ENCODE measurements at places on chromosomes 16 and 17.

GRCh38 chr16:87839542-87840270 lies 29.6 kb downstream of the SLC7A5 start:
- DNase-seq: no peak

DNA sequence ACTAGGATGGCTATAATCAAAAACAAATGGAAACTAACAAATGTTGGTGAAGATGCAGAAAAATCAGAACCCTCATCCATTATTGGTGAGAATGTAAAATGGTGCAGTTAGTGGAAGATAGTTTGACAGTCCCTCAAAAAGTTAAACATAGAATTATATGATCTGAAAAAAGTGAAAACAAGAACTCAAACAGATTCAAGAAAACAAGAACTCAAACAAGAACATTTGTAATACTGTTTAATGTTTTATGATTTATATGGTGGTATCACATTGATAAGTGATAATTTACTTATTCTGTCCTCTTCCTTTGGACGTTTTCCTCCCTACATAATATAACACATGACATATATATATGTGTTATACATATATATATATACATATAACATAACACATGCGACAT lies 12.0 kb downstream of the USP31 start:
- DNase-seq: no peak

DNA sequence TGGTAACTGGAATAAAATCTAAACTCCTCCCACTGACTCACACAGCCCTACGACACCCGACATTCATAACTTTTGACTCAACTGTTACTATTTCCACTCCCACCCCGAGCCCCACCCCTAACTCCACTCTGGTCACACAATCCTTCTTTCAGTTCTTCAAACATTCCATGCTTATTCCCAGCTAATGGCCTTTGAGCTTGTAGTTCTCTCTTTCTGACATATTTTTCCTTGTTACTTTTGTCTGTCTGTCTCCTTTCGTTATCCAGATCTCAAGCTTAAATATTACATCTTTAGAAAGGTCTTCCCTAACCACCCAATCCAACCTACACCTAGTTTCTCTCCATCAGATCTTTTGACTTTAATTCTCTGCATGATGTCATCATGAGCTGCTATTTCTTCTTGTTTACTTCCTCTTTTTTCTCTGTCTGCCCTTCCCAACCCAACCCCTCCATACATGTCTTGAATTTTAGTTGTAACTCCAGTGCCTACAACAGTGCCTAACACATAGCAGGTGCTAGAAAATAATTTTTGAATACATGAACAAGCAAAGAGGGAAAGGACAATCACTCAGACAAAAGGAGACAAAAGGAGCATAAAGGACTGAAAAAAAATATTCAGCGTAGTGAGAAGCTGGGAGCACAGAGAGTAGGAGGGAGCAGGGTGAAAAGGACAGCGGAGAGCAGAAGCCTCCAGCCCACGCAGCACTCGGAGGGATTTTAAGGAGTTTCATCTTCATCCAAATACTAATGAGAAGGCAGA lies 65.2 kb upstream of the SMIM36 start:
- no peak for DNase-seq

- no peak for DNase-seq
Observed at GRCh38 chr17:70238646-70239045, 69.3 kb downstream of the KCNJ2 start.

- no peak for DNase-seq
Observed at GRCh38 chr17:9451934-9452333, 123.7 kb downstream of the STX8 start.

GRCh38 chr16:85568519-85568918 lies 44.6 kb upstream of the GSE1 start:
- DNase-seq: no peak

DNA sequence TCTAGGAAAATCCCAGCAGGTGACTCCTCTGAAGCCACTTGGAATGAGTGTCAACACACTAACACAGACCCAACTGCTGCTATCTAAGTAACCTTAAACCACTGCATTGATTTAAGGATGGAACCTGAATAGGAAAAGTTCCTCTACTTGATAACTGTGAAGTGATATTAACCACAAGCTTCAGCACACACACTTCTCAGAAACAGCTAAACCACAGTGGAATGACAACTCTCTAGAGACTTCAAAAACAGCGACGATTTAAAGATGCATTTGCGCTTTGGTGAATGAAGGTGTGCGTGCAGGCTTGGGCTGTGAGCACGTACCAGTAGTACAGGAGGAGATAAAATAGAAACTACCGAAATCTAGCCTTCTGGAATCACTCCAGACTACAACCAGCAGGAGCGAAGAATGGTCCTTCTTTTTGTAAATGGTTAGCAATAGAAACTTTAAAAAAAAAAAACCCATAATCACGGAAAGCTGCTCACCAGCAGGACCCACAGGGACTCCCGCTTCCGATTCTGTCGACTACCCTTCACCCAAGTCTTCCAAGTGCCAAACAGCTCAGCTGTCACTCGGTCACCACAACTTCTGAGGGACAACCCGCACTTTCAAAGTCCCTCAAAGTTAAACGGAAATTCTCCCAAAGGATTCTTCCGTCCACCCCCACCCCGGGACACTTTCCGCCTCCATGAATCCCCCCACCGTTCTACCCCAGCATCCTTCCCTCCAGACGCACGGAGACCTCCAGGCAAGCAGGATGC lies 137.7 kb upstream of the CORO6 start:
- DNase-seq: peak; percentile 77

DNA sequence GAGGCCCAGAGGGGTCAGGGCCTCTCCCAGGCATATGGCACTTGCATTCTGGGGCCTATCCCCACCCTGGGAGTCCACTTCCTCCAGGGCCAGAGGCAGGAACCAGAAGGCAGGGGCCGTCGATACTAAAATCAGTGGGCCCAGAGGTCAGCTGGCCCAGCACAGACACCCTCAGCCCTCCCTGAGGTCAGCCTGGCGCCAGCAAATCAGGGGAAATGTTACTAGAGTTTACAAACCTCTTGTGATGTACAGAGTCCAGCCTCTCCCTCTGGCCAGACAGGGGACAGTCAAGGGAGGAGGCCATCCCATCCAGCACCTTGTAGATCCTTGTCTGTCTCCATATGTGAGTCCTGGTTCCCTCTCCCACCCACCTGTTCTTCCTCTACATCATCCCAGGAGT lies 10.8 kb downstream of the CDH5 start:
- no peak for DNase-seq

DNA sequence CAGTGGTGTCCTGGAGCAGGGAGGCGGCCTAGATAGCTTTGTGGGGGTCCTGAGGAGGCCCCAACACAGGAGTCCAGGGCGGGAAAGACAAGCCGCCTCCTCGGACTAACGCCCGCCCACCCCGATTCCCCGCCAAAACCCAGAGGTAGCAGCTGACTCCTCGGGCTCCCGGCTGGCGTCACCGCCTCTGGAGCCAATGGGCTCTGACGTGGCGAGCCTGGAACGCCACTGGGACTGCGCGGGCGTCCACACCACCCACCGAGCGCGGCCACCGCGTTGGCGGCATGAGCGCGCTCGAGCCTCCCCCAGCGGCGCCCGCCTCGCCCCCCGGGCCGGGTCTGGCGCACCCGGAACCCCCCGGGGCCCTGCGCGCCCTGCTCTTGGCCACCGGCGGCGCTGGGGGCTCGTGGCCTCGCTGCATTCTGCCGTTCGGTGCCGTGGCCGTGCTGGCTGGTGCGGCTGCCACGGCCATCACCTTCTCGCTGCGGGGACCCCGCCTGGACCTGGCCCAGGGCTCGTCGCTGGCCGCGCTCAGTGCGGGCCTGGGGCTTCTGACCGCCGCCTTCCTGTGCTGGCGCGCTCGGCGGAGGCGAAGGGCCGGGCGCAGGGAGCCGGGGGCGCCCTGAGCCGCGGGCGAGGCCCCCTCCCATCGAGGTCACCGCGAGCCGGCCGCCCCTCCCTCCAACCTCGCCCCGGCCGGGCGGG lies 3.4 kb upstream of the NTN3 start:
- no peak for DNase-seq

GRCh38 chr17:83123896-83124801 lies 44.7 kb downstream of the METRNL start:
- peak; percentile 85 for DNase-seq

DNA sequence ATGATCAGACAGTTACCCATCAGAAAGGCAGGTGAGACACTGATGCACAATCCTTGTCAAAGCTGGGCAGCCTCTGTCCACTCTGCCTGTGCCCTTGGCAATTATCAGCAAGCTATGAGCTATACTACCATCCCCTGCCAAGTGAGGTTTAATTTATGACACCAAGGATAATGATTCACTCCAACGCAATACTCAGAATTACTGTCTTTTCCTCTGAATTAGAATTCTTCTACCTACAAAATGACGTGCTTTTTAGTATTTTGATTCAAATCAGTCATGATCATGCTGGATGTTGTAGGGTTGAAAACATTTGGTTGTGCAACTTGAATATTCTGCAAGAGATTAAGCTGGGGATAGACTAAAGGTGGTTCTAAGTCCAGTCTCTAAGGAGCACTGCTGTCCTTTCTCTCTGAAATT lies 116.8 kb upstream of the SOX9 start:
- DNase-seq: no peak

- DNase-seq: no peak
Observed at GRCh38 chr17:32880671-32881453, 3.9 kb upstream of the MYO1D start.

DNA sequence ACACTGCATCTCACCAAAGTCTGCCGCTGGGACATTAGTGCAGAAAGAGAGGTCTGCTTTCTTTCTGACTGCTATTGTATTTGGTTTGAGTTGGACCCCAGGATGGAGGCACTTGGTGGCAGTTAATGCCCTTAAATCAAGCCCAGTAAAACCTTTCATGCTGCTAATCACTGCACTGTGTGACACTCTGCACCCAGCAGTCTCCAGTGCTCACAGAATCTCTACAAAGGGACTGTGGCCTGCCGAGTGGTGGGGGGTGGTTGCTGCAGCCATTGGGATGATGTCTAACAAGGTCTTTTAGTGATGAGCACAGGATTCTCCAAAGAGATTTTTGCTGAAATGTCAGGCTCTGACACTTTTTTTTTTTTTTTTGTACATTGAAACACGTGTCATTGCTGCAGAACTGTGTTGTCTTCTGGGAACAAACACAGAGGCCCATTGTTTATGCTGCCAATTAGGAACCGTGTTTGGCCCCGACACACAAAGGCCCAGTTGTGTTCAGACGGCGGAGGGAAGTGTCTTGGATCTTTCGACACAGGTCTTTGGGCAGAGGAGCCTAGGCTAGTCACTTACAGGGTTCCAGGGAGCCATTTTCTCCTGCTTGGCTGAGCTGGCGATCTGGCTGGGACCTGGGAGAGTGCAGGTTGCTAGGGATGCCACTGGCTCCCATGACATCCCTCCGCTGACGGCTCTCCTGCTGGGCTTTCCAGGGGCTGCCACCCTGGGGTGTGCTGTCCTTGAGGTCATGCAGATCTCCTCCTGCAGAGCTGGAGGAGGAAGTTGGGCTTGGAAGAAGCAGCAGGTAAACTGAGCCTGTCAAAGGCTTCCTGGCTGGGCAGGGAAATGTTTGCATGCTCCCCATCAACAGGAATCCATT lies 16.2 kb upstream of the TNRC6C start:
- no peak for DNase-seq

GRCh38 chr17:40511667-40512220 lies 10.3 kb upstream of the TNS4 start:
- no peak for DNase-seq

GRCh38 chr16:27066668-27067537 lies at the start of gene C16orf82:
Gene C16orf82 (plus strand): TSS chr16:27066927.
- no peak for DNase-seq

GRCh38 chr16:66623755-66624154 lies 19.3 kb downstream of the CMTM3 start:
- no peak for DNase-seq

DNA sequence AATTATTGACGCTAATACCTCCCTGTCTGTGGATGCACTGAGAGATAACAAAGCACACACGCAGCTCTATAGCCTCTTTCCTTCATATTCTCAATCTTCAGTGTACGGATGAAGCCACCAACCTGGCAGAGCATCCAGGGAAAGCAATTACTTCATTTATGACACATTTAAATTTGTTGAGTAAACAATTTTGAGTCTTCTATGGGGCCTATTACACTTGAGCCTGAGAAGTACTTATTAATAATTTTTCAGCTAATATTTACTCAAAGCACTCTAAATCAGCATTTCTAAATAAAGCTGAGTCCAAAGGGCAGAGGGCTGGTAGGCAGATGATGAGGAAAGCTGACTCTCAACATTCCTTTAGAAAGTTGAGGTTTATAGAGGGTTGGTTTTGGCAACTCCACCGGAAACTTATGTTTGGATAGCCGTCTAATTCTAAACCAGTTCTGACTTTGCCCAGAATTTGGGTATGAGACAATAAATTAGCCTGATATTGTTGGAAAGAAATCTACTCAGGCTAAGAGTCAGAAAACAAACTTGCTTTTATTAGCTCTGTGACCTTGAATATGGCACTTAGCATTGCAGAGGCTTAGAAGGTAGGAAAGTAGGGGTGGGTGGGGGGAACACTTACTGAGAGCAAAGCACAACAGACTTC lies 643.5 kb downstream of the CDH11 start:
- no peak for DNase-seq

DNA sequence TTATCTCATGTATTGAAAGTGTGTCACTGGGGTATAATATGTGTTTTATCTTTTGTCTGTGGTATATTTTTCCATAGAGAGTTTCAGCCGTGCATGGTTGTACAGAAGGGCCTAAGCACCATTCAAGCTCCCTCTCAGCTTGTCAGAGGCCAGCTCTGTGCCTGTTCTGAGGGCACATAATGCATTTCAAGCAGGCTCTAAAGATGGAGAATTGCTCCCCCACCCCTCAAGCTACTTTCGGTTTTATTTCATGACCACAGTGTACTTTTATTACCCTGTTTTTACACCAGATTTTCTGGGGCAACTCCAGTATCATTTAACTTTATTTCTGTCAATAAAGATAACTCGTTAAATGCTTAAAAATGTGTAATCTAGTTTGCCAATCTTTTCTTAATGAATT lies 131.7 kb downstream of the SHISA6 start:
- no peak for DNase-seq

- DNase-seq: no peak
Observed at GRCh38 chr17:42653179-42654124, 5.6 kb upstream of the TUBG2 start.

DNA sequence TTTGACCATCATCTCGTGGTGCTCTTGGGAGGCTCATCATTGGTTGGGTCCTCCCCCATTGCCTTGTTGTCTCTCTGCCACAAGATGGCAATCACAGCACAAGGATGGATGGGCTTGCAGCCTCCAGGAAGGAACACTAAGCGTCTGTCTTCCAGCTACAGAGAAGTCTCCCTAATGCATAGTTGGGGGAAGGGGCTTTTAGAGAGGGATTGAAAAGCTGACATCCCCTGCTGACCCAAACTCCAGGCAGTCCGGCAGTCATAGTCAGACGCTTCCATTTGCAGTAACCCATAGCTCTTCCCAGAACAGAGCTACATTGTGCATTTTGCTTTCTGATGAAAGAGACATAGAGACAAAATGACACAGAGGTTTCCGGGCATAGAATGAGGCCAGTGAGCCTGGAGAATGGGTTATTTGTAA lies 111.4 kb downstream of the UTP18 start:
- no peak for DNase-seq

DNA sequence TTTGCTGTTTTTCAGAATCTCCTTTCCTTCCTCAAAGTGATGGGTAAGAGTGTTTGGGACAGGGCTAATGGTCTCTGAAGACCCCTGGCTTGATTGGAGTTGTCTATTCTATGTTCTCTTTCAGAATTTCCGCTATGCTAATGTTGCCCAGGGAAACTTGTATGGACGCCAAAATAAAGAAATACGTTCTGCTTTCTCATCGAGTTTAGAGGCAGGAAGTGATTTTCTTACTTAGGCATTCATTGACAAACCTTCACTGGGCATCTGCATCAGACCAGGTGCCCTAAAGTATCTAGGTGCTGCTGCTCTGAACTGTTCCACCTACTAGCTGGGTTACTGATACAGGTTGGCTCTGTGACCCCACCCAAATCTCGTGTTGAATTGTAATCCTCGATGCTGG lies 787.9 kb upstream of the EEF2KMT start:
- no peak for DNase-seq

- no peak for DNase-seq
Observed at GRCh38 chr17:192666-193425, 11.4 kb upstream of the DOC2B start.
